ENCODE measurements at places on chromosomes 16 and 17.

- no peak for DNase-seq
Observed at GRCh38 chr17:4879601-4880000, 19.7 kb upstream of the C17orf107 start.

GRCh38 chr16:3256866-3257465 lies 533 bp upstream of the MEFV start:
- DNase-seq, result no peak

GRCh38 chr17:79592198-79592597 lies 18.7 kb downstream of the RBFOX3 start:
- no peak for DNase-seq

DNA sequence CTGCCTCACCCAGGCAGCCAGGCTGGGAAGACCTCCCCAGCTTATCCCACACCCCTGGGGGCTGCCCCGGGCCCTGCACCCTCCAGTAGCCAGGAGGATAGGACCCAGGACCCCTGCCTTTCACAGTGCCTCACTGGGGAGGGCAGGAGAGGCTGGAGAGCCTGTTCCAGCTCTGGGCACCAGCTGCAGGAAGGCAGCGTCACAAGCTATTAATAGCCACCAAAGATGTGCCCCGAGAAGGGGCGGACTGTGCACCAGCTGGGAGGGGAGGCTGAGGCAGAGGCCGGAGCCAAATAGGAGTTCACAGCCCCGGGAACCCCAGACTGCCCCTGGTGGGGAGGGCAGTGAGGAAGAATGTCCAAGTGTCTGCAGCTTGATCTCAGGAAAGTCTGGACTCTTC lies 8.8 kb downstream of the SBK1 start:
- no peak for DNase-seq

GRCh38 chr16:77207030-77207429 lies 7.8 kb downstream of the SYCE1L start:
- no peak for DNase-seq
